ENCODE measurements at places on chromosomes 7 and 10.
A peak's percentile ranks its signal among the peaks of the same experiment; 100 is the strongest.

- DNase-seq = peak; percentile 87
These were observed 300.4 kb upstream of the NFE2L3 start for GRCh38 chr7:25851332-25852210.

GRCh38 chr7:3981281-3981680 is 680.2 kb downstream of the SDK1 start:
- no peak for DNase-seq

GRCh38 chr10:66148312-66148711 is 777.5 kb upstream of the LRRTM3 start:
- no peak for DNase-seq

DNA sequence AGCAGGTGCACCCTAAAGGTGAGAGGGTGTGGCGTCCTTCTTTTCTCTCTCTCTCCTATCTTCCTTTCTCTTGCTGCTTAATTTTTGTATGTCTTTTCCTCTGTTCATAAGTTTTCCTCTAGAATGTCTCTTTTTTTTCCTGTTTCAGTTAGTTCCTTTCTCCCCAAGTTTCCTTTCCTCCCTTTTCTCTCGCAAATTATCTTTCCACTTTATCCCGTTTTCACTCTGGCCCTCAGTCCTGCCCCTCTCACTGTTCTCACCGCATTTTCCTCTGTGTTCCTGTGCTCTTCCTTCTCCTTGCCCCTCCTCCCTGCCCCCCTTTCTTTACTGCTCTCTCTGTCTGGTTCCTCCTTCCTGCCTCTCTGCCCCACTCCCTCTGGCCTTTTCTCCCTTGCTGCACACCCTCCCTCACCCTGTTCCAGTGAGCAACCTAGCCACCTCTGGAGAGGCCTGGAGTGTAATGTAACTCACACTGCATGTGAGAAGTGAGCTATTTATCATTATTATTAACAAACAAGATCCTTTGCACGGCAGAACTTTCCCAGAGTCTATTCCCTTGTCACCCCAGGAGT is 158.5 kb downstream of the C10orf105 start:
- DNase-seq = peak; percentile 11

GRCh38 chr7:108292541-108292940 is 162.4 kb upstream of the LAMB4 start:
- no peak for DNase-seq

GRCh38 chr7:90777465-90777864 is 181.3 kb downstream of the CDK14 start:
- no peak for DNase-seq

DNA sequence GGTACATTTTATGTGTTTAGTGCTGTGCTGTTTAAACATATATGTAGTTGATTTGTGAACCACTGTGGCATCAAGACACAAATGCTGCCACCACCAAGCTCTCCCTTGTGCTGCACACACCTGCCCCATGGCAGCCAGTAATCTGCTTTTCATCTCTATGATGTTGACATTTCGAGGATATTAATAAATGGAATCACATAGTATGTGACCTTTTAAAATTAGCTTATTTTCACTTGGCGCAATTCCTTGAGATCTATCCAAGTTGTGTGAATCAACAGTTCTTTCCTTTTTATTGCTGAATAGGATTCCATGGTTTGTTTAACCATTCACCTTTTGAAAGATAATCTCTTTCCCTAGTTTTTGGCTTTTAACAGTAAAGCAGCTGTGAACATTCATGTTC is 73.1 kb downstream of the BMPR1A start:
- no peak for DNase-seq

DNA sequence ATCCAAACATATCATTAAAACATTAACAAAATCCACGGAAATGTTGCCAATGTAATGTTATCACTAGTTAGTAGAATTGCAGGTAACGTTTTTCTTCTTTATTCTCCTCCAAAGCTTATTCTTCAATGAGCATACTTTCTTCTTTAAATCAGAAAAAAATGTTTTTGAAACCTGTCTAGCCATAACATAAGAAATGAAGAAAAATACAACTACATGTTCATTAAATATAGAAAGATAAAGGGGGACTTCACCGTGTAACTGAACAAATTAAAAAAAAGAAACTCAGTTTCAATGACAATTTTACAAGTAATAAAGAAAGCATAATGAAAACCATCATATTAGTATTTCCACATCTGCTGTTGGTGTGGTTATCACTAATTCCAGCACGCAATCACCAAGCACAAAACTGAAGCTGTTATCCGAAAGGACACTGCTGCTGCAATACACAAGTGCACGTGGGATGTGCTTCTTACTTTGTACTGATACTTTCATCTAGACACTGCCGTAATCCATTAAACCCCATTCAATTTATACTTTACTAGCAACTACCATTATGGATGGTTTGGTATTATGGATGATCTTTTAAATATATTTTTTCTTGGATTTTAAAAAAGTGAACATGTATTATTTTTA is 9.6 kb downstream of the ESYT2 start:
- no peak for DNase-seq

GRCh38 chr10:8993864-8994263 is 939.4 kb downstream of the GATA3 start:
- no peak for DNase-seq

GRCh38 chr10:122267849-122268737 is 3.0 kb upstream of the BTBD16 start:
- peak; percentile 52 for DNase-seq

DNA sequence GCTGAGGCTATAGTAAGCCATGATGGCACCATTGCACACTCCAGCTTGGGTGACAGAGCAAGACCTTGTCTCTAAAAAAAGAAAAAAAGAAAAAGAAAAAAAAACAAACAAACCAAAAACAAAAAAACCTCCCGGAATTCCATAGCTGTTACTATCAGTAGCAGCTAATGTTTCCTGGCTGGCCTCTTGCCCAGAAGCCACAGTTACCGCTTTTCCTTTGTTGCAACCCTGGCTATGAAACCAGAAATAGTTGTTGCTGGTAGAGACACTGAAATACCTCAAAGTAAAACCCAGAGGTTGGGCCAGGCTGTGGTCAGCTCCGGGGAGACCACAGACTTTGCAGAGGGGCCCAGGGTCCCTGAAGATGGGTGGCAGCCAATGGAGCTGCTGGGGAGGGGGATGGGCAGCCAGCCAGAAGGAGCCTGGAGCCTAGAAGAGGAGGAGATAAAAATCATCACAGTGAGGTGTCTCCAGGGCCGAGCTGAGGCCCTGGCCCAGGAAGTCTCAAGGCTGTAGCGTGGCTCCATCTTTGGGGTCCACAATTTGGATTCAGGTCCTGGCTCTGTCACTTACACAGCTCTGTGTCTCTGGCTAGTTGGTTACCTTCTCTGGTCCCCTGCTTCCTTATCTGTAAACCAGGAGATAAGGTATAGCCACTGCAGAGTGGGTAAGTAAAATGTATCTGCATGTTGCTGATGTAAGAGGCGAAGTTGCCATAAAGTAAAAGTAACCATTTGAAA is 3.4 kb upstream of the CHST12 start:
- DNase-seq = peak; percentile 80

- peak; percentile 79 for DNase-seq
These were observed 9.6 kb downstream of the CCL26 start for GRCh38 chr7:75762350-75762917.

GRCh38 chr10:10792681-10793080 is 225.0 kb upstream of the CELF2 start:
- no peak for DNase-seq

- DNase-seq = peak; percentile 77
These were observed 20.3 kb upstream of the HECTD2 start for GRCh38 chr10:91389636-91390512.

GRCh38 chr7:105206985-105207384 is 181.7 kb downstream of the SRPK2 start:
- DNase-seq = no peak

DNA sequence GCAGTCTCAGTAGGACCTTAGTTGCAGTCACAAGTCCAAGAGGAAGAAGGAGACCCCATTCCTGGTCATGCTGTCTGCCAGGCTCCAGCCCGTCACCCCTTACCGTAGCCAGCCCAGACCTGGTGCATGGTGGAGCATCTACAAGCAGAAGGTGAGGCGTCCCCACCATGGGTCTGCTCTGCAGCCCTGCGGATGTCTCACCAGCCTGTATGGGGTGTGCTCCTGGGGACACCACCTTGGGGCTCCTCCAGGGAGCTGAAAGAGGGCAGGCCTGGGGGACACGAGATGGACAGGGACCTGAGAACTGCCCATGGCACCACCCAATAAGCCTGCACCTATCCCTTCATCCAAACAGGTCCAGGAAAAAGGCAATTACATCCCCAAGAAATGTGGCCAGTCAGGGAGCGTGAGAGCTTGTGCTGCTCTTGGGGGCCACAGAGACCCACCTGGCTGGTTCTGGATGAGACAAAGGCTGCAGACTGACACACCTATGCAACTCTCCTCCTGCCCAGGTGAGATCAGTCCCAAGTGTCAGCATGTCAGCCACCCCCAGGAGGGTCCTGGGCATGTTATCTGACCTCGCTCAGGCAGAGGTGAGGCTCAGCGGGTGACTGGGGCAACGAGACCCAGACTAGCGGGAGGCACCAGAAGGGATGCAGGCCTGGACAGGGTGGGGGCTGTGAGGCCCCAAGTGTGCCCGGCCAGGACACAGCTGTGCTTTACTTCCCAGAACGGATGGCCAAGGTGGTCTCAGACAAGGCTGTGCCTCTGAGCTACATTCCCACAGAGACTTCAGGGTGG is 84.5 kb upstream of the RET start:
- no peak for DNase-seq

DNA sequence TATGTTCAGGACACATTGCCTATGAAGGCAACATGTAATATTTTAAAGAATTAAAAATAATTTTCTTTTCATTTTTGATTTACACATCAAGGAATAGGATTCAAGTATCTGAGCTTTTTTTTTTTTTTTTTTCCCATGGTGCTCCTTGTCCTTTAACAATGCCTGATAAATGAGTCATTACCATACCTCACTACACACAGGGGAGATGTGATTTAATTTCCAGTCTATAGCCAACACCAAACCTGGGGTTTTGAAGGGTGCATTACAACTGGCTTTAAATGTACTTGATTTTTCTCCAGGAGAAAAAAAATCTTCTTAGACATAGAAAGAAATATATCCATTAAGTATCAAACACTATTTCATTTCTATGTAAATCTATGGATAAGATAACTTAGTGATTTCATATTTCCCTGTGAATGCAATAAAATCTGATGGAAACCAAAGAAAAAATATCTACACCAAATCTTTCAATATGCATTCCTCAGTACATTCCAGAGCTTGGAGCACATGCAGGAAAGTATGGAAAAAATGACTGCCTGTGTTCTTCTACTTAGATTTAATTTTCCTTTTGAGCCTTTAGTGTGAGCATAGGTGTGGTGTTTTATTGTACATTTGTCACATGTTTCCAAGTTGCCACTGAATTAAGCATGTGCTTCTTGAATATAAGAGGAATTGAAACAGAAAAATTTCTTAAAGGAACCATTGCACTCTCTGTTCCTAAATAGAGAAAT is 204.8 kb upstream of the MEOX2 start:
- no peak for DNase-seq

GRCh38 chr7:17401791-17402627 is 103.6 kb downstream of the AHR start:
- no peak for DNase-seq

- no peak for DNase-seq
These were observed 57.1 kb downstream of the DMBT1 start for GRCh38 chr10:122617476-122618270.

GRCh38 chr10:17004801-17005380 is 124.7 kb downstream of the CUBN start:
- DNase-seq = no peak

DNA sequence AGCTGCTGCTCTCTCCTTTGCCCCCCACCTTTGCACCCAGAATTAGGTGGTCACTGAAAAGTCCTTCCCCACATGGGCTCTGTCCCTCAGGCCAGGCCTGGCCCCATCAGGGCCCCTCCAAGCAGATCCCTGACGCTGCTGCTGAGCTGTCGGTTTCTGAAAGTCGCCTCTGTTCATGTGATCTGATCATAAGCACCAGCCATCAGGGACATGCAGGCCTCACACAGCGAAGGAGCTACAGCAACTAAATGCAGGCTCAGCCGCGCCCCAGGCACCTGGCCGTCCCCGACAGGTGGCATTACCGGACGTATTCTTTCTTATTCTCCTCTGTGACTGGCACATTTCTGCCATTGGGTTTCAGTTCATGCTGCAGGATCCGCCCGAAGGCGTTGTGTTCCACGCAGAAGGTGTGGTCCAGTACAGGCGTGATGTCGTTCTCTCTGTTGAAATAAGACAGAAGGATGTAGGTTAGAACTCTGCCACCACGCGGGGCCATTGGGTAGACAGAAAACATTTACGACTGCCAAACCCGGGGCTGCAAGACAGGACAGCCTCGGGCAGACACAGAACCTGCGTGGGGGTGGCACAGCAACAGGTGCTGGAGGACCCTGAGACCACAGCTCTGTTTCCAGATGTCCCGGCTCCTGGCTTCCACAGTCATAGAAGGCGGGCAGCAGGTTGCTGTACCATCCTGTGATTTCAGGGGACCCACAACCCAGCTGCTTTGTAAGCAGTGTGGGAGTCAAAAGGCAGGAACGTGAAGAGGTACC is 105.6 kb downstream of the SMURF1 start:
- DNase-seq = no peak

DNA sequence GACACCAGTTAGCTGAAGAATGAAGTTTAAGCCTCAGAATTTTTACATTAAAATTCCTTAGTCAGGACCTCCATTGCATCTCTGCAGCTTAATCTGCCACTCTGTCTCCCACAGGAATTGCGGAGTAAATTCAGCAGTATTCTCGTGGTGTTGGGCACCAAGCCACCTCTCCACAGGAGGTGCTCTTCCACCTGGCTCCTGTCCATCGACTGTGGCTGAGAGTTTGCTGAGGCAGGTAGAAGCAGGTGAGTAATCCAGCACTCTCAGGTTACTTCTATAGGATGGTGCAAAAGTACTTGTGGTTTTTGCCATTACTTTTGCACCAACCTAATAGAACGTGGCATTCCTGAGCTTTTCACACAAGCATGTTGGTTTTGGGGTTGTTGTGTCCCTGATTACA is 134.1 kb downstream of the GFRA1 start:
- DNase-seq = no peak

GRCh38 chr10:73941300-73941699 is 30.4 kb downstream of the PLAU start:
- DNase-seq = no peak

GRCh38 chr7:80860554-80860953 is 58.3 kb downstream of the SEMA3C start:
- DNase-seq = no peak

DNA sequence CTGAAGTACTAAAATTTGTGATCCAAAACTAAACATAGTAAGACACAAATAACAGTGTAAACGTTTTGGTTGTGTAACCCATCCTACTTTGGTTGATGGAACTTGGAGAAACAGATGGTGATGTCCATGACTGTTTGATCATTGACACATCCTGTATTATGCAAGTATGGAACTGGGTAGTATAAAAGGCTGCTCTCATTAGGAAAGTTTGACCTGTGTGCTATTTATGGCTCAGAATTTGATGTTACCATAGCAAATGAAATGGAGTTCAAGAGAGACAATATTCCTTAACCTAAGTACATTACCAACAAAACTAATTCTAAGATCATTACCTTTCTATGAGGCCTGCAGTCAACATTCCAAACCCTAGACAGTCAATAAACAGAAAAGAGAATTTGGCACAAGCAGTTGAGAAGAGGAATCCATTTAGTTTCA is 39.9 kb downstream of the DKK1 start:
- DNase-seq = peak; percentile 24

Measured in Ammon's horn (tissue), 1 donor.